ENCODE measurements at places on chromosomes 13 and 19.
A peak's percentile ranks its signal among the peaks of the same experiment; 100 is the strongest.

DNA sequence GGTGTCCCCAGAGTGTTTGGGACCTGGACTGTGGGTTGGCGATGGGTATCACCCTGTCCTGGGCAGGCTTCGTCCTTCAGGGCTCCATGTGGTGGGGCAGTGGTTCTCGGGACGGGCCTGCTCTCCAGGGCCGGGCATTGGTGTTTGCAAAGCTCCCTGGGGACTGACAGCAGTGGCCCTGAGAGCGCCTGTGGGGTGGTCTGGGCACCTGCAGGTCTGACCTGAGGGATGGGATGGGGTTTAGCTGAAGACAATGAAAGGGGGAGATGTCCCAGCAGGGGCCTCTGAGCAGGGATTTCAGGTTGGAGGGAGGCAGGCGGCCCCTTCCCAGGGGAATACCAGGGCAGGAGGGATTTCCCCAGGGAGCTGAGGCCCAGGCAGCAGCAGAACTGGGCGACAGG lies 68.3 kb upstream of the MCF2L start:
- no peak for DNase-seq

DNA sequence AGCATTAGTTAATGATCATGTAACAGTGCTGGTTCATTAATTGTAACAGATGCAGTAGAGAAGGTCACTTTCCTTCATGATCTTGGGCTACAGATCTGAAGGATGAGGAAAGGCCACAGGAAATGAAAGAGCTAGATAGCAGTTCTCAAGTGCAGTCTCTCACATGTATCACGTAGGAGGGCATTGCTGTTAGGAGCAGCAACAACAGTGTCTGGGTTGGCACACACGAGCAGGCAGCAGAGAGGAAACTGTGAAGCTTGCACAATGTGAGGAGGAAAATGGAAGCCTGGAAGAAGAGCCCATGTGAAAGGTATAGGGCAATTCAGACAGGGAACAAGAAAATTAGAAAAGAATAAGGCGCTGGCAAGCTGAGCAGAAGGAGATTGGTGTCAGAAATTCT lies 1741.5 kb downstream of the PCDH9 start:
- no peak for DNase-seq

DNA sequence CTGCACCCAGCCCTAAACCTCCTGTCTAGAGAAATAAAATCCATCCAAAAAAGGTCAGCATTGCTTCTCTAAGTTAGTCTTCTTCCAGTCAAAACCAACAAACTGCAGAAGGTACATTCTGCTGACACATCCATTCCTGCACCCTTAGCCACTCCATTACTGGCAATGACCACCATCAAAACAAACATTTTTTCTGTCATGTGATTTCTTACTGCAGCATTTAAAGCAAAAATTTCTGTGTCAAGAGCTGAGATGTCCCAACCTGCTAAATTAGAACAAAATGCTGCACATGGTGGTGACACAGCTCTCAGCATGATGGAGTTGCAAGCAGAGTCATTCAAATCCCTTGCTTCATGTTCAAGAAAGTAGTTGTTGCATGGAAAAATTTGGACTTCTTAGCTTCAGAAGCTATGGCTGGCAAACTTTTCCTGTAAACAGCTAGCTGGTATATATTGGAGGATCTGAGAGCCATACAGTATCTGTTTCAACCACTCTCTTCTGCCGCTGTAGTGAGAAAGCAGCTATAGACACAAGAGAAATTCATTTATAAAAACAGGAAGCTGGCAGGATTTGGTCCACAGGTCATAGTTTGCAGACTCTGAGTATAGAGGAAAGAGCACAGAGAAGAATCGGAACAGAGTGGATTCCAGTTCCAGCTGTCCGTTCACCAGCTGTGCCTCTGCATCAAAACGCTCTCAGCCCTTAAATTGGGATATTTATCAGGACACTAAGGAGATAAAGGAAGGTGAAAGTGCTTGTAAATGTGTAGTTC lies 17.4 kb downstream of the RUBCNL start:
- no peak for DNase-seq

- DNase-seq = no peak
Observed at GRCh38 chr13:70856711-70857110, 748.5 kb upstream of the KLHL1 start.

DNA sequence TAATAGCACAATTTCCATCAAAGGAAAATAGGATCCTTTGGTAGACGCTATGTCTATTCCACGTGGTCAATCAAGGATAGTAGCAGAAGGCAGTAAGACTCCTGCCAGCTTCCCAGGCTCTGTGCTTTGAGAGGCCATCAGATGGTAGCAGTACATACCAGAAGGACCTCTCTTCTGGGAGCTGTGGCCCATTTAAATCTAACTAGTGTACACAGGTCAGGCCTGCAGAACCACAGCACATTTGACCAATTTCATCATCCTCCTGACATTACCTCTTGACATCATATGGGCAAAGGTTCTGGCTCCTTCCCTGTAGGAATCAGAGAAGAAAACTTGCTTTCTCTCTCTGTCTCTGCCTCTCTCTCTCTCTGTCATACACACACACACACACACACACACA lies 229.6 kb upstream of the HTR2A start:
- no peak for DNase-seq

GRCh38 chr13:81929988-81930387 lies 1589.1 kb upstream of the SPRY2 start:
- no peak for DNase-seq

DNA sequence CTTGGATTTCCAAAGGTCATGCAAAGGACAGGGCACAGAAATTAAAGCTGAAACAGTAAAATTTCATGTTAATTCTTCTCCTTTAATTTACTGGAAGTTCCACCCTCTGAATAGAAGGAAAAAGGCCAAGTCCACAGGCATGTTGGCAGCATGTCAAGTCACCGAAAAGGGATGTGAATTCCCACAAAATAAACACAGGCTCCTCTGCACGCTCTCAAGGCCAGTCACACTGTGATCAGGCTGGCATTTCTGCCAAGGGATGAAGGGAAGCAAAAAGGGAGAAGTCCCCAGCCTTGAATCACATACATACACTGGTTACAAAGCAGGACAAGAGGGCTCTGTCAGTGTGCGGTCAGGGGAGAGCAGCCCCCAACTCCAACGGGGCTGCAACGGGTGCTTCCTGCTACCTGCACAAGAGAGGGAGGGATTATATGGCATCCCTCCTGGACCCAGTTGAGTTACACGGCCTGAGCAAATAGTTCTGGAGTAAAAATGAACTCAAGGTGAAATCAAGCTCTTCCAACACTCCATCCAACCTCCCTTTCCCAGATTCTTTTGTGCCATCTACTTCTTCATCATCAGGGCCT lies 6.9 kb downstream of the DCLK1 start:
- DNase-seq = no peak

DNA sequence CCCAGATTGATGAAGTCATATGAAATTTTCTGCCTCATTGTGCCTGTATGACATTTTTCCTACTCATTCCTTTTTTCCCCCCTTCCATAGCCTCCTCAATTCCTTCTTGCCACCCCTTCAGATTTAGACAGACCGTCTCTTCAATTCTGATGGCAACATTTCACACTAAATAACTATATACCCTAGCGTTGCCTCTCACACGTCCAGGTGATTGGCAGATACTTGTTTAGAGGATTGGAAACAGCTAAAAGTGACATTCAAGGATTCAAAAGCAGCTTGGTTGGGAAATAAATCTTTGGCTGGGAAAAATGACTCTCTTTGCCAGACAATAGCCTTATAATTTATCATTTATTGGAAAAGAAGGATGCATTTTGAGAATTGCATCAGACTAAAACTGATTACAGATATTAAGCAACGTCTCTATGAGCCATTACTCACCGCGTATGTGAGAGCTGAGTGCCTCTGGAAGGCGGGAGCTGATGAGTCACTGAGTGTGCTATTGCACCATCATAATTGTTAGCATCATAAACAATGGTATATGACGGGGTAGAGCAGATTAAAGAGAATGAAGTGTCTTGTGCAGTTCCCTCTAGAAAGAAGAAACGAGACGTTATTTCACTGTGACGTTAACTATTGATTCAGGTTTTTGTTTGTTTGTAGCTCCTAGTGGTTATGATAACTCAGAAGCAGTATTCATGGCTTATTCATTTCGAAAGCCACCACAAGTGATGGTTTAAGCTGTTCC lies 61.1 kb upstream of the FAM216B start:
- DNase-seq = peak; percentile 19

DNA sequence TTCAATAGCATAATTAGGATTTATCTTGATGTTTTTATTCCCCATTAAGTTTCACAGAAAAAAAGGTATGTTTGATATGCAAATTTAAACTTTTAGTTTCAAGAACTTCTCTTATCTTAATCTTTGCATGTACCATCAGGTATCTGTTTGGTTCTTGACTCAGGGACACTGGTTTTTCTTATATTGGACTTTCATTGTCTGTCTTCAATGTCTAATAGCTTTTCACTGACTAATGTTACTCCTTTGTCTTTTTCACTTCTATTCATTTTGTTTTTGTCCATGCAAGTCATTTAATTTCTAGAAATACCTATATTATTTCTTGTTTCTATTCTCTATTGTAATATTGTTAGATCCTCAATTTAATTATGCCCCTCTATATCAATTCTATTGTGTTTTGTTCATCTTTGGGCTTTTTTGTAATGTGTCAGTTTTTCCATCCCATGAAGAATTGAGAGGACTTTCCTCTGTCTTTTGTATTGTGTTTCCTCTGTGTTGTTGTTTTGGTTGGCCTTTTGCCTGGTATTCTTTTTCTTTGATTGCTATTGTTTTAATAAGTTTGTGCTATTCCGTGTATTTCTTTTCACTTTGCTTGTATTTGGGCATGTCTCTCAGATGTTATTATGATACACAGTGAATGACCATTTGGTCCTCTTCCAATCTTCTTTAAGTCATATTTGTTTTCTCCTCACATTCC lies 58.3 kb upstream of the ANKRD10 start:
- no peak for DNase-seq

DNA sequence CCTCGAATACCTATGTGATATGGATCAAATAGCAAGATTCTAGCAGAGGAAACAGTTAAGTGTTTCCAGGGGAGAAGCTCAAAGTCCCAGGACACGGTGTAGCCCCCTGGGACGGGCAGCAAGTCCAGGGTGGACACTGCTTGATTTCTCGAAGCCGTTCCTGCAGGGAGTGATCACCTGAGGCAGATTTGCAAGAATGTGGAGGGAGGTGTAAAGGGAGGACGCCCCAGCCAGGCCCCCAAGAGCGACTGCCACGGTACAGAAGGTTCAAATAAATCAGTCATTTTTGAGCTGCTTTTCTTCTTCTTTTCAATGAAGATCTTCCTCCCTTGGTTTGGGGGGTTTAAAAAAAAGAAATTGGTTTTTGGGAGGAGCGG lies 41.4 kb downstream of the KLF2 start:
- no peak for DNase-seq

- DNase-seq = no peak
Observed at GRCh38 chr13:40143559-40143958, 488.1 kb downstream of the COG6 start.

GRCh38 chr13:39900106-39900750 lies 244.8 kb downstream of the COG6 start:
- DNase-seq = no peak

DNA sequence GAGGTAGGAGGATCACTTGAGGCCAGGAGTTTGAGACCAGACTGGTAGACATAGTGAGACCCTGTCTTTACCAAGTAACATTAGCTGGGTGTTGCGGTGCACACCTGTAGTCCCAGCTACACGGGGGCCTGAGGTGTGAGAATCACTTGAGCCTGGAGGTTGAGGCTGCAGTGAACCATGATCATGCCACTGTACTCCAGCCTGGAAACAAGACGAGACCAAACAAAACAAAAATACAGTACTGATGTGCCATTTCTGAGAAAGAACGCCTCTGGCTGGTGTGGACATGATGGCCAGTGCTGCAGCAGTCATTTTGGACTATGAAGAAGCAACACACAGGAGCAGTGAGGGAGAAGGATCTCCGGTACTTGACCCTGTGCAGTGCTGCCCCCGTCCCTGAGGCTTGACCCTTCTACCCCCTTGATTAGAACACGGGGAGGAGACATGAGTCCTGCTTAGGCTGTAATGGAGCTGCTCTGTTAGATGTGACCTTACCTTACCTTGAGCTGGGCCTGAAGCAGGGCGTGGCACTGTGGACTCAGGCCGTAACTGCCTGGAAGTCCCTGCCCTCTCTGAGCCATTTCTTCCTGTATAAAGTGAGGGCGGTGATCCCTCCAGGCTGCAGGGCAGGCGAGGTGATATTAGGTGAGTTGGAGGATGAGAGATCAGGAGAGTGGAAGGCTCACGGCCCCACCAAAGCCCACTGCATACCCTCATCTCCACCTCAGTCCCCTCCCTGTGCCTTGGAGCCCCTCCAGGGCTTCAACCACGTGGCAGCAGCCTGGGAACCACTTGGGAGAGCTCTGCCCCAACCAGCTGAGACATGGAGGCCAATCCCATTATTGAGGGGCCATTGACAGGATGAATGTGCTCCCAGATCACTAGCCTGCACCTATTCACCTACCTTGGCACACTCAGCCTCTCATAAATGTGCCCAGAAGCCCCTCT lies 5.9 kb downstream of the RPL18A start:
- no peak for DNase-seq

DNA sequence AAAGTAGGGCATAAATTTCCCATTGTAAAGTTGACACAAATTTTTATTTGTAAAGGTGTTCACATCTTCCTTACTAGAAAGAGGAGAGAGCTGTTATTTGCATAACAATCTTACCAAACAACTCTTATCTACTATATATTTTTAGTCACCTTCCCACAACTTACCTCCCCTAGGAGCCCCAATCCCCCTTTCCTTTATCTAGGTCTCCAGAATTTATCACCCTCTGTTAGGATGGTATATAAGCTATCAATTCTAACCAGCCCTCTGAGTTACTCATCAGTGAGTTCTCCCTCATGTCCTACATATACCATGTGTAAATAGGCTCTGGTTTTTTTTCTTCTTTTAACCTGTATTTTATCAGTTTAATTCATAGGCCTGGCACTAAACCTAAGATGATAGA lies 62.2 kb downstream of the DCT start:
- DNase-seq = no peak

DNA sequence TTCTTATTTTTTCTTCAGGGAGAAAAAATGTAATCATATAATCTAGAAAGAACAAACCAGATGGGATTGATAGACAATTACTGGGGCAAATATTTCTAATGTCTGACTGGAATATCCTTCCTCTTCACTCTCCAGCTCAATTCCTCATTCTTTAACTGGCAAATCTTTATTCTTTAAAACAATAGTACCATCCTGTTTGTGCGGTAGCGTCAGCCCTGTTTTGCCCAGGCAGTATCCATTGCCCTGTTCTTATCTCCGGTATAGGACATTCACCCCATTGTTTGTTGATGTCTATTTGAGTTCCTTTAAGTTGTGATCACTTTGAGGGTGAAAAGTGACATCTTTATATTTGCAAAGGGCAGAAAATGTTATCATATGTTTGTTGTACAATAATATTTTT lies 185.4 kb downstream of the POSTN start:
- no peak for DNase-seq

GRCh38 chr13:34748596-34748995 lies 193.5 kb upstream of the NBEA start:
- no peak for DNase-seq

GRCh38 chr19:10747271-10747670 lies 29.4 kb downstream of the DNM2 start:
- DNase-seq = no peak
